ENCODE measurements at places on chromosomes 3 and 15.

GRCh38 chr3:49352890-49353421 lies 5.2 kb downstream of the GPX1 start:
- DNase-seq = no peak

DNA sequence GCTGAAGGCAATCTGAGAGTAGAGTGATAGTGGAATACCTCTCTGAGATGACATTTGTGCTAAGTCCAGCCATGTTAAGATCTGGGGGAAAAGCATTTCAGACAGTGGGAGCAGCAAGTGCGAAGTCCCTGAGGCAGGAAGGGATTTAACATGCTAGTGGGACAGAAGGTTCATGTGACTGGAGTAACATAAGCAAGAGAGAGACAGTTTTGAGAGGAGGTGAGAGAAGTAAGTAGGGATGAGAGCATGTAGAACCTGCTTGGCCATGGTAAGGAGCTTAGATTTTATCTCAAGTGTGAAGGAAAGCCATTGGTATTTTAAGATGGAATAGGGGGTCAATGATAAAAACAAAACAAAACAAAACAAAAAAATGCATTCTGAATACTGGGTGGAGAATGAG lies 358.6 kb upstream of the KCNH8 start:
- no peak for DNase-seq

DNA sequence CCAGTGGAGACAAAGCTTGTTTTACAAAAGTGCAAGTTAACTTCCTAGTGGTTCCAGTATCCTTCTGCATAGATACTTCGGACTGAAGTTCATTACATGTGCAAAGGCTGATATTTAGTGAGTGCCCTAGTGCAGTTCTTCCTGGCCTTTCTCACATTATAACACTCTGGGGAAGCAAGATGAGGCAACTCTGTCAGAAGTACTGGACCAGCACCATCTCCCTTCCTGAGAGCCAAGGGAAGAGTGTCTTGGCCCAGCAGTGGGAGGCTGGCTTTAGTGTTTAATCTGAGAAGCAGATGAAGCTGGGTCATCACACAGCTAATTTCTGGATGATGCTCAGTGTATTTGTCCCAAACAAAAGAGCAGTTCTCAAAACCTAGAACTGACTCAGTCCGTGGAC lies 397.7 kb downstream of the CACNA2D3 start:
- no peak for DNase-seq

GRCh38 chr3:33146791-33147445 lies 33.1 kb downstream of the CRTAP start:
- no peak for DNase-seq

DNA sequence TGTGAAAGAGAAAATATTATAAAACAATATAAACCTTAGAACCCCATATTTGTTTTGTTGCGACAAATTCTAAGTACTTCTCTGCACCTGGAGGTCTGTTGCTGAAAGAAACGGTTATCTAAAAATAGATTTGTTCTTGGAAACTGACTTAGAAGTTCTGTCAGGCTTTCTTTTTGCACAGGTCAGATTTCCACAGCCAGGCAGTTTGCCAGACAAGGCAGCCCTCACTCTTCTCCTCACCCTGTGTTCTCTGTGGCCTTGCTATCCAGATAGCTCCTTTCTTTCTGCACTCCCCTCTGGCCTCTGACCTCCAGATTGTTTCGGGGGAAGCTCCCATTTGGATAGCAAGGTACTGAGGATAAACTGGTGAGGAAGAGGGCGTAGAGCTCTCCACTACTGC lies 413.3 kb upstream of the ONECUT1 start:
- DNase-seq = no peak

- no peak for DNase-seq
Measured at GRCh38 chr3:194828926-194829325, 143.2 kb downstream of the FAM43A start.

DNA sequence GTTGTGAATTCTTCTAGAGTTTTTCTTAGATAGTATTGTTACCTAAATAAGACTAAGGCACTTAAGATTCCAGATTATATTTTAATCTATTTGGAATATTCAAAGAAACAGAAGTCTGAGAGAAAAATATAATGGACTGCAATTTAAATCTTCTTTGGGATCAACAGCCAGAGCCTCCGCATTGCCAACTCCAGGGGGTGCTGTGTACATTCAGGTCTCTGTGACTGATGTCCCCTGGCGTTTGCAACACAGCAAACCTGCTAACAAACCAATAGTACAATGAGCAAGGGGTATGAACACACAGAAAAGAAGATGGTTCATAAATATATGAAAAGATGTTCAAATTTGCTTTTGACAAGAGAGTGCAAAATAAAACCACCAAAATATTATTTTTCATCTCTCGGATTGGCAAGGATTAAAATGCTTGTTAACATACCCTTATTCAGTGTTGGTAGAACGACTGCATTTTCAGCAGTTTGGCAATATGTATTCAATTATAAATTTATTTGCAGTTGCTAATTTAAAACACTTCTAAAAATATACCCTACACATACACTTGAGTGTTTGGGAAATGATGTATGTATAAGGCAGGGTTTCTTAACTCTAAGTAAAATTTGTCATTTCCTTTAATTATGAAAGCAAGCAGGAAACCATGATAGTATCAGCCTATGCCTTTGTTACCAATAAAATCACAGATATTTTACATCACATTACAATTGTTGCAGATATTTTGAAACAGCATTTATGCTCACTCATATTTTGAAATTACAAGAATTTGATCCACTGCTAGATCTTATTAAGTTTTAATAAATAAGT lies 16.1 kb upstream of the TM4SF1 start:
- DNase-seq = peak; percentile 44

- no peak for DNase-seq
Measured at GRCh38 chr15:48414015-48414414, 82.8 kb downstream of the DUT start.

DNA sequence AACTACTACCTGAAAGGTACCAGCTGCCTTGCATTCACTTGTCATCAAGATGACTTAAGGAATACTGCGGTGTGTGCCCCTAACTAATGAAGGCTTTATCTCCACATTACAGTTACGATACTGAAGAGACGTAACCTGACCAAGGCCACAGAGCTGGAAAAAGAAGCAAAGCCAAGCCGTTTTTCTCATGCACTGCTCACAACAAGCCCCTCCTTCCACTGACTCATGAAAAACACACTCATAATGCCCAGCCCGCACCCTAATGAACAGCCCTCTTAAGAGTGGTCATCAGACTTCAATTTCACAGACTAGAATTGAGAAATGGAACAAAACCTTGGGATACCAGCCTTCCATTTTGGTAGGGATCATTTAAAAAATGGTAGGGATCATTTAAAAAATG lies 11.6 kb downstream of the PSMD6 start:
- DNase-seq = no peak

GRCh38 chr3:196625331-196625730 lies 14.2 kb upstream of the NRROS start:
- no peak for DNase-seq

GRCh38 chr3:123244128-123244527 lies 42.4 kb downstream of the SEC22A start:
- DNase-seq = peak; percentile 69

DNA sequence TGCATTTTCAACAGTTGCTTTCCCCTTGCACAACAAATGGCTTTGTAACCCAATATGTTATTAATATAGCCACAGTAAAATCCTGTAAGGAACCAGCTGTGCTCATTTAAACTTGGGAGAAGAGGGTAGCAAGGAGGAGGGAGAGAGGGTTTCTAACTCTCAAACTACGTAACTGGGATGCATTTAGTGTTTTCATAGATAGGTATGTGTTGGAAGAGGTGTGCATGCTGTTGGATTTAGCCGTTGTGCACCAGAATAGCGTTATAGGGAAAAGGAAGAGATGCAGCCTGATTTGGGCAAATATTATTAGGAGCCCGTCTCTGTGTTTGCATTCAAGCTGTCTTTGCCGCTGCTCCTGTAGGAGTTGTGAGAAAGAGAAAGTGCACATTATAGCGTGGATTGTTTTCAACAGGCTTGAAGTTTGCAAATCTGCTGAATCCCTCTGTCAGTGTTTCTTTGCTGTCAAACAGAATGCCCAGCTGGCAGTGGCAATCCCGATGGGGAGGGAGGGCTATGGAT lies 39.4 kb downstream of the ARPP21 start:
- DNase-seq = no peak

DNA sequence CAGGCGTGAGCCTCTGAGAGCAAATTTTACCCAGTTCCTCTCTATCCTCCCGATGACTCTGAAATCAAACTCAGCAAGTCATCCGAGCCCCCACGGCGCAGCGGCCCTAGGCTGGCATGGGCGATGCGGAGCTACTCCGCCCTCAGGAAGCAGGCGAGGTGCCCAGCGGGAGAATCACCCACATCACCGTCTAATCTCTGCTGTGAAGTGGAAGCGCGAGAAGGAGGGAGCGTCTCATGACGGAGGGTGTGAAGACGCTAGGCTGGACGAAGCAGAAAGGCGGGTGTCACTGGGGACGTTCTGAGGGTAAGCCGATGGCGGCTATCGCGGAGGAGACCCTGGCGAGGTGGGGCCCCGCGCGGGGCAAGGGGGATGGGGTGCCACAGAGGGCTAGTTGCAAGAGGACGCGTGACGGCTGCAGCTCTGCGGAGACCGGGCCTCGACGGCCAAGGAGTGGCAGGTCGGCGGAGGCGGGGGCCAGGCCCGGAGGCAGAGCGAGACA lies 9.1 kb upstream of the GNAI2 start:
- DNase-seq = no peak

DNA sequence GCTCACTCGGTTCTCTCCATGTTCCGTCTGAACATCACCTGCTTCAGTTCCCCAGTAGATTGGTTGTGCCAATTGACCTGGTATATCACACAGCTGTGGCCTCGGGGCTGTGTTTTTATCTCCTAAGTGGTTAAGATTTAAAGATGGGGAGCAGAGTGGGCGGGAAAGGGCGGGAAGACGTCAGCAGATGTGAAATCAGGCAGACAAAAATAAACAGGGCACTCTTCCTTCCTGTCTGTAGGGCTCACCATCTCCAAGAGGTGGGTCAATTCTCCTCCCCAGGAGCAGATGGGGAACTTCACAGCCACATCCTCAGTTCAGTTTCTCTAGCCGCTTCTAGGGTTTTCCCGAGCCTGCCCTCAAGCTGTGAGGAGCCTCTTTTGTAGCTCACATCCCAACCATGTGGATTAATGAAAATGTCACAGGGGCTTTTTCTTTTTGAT lies 26.8 kb upstream of the LIMD1 start:
- DNase-seq = peak; percentile 43

DNA sequence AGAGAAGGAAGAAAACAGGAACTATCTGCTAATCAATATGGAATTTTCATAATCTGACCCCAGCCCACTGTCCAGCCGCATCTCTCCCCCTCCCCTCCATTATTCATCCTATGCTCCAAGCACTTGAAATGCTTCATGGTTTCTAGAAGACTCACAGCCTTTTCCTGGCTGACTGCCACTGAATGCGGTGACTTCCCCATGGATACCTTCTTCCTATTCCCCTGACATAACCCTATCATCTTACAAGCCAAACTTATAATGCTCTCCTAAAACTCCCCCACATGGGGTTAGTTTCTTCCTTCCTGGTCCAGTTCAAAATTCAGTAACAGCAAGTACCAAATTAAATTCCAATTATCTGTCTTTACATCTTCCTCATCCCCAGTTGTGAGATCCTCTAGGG lies 31.2 kb upstream of the PTX3 start:
- no peak for DNase-seq
